ACHN (cell line): ENCODE measurements at places on chromosomes 13 and 19.

- no peak for DNase-seq
These were observed 21.8 kb downstream of the MCF2L start for GRCh38 chr13:112990783-112991182.

- no peak for DNase-seq
These were observed 41.2 kb downstream of the VAV1 start for GRCh38 chr19:6813659-6814058.

GRCh38 chr13:24678151-24678550, 2.1 kb upstream of the ATP12A start:
- DNase-seq, result no peak

DNA sequence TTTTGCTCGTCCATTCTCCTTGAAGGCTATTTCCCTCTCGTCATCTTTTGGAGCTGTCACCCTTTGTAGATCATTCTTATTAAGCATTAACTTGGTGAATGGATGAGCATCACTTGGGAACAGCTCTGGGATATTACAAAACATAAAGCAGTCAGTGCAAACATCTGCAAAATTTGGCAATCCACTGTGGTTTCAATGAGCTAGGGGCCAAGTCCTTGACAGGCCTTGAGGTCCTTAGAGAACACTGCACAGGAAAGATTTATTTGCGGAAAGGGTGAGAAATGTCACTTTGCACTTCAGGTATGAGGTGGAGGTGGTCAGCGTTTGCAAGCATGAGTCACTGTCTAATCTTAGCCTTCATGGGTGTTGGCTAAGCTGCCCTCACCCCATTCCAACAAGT, 239.7 kb upstream of the MAB21L1 start:
- DNase-seq, result no peak

GRCh38 chr13:67509018-67509417, 278.9 kb upstream of the PCDH9 start:
- DNase-seq, result no peak

DNA sequence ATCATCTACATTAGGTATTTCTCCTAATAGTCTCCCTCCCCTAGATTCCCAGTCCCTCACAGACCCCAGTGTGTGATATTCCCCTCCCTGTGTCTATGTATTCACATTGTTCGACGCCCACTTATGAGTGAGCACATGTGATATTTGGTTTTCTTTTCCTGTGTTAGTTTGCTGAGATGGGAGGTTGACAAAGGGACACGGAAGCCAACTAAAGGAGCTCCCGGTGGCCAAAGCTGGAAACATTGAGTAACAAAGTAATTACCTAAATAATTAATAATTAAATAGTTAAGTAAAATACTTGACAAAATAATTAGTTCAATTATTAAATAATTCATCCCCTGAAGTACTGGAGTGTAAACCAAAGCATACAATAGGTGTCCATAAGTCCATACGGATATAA, 1.7 kb upstream of the PRR20A start:
- no peak for DNase-seq

DNA sequence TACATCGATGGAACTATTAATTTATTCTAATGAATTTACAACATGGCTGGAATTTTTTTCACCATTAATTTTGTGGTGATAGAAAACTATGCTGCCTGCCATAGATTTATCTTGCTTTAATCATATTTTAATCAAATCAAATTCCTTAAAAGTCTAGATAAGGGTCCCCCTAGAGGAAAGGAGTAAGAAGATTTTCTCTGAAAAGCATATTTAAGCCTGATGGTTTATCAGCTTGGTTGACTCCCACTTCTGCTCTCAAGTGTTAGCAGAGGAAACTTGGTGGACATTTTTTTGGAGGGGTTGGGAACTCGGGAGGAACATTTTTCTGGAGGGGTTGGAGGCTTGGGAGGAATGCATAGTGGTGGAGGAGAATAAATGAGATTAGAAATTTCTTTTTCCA, 253.3 kb downstream of the KCNRG start:
- no peak for DNase-seq

GRCh38 chr19:8045872-8046568, 6.5 kb upstream of the CCL25 start:
- DNase-seq, result no peak

- no peak for DNase-seq
These were observed at the start of gene P2RY11 for GRCh38 chr19:10111405-10111811. P2RY11 (plus strand) TSS chr19:10111693; CDS start chr19:10111722, 29 bp downstream.

GRCh38 chr19:18320865-18321733, 1.8 kb downstream of the LSM4 start:
- no peak for DNase-seq

- DNase-seq, result peak; percentile 67
These were observed 4.6 kb upstream of the APC2 start for GRCh38 chr19:1445185-1445931.

DNA sequence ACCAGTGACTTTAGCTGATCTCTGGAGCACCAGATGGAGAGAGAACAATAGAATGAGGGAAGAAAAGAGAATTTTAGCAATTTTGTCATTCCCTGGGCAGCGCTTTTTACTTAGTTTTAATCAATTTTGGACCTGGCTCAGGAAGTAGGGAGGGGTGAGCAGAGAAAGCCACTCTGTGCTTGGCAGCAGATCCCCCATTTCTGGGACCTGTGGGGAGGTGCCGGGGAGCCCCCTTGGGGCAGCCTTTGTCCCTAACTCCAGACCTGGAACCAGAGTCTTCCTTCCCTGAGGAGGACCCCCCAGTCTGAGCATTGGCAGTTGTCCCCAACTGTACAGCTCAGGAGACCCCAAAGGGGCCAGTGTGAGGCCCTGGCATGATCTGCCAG, 10.5 kb downstream of the LYL1 start:
- no peak for DNase-seq

DNA sequence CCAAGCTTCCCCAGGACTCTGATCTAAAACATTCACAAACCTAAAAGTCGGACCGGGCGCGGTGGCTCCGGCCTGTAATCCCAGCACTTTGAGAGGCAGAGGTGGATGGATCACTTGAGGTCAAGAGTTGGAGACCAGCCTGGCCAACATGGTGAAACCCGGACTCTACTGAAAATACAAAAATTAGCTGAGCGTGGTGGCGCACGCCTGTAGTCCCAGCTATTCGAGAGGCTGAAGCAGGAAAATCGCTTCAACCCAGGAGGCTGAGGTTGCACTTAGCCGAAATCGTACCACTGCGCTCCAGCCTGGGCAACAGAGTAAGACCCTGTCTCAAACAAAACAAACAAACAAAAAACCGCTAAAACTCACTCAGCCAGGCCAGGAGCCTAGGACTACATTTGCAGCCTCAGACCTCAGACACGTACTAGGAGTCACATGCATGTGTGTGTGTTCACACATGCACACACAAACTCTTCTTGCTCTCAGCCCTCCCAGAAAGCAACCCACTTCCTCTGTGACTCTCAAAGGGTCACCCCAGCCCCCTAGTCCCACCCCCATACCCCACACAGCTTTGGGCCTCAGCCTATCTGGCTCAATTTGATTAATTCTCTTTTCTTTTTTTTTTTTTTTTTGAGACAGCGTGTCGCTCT, 704 bp upstream of the NOTCH3 start:
- no peak for DNase-seq

GRCh38 chr19:38022791-38023670, 116.0 kb downstream of the SIPA1L3 start:
- no peak for DNase-seq

DNA sequence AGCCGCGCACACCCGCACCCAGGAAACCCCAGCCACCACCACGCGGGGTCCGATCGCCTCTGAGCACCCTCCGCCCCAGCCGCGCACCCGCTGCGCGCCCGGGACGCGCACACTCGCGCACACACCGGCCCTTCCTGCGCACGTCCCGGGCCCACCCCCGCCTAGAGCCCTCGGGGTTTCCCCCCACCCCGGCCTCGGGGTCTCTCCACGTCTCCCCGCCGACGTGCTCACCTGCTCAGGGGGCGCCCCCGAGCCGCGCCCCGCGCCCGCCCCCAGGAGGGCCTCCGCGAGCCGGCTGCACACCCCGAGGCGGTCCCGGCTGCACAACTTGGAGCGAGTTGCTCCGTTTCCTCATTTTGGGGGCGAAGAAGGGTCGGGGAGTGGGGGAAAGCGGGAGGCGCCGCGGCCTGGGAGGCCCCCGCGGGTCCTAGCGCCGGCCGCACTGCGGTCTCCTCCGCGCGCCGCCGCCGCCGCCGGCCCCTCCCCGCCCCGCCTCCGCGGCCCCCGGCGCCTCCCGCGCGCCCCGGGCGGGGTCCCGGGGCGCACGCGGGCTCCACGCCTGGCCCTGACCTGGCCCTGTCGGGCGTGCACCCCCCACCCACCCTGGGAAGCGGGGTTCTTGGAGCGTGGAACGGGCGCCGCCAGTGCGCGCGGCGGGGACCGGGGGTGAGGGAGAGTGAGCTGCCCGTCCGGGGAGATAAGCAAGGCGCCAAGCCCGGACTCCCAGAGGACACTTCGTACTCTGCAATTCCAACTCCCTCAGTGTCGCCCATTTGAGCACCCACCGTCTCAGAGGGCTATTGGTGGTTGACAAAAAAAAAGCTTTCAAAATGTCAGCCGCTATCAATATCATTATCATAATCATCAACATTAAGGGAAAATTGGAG, at the start of gene MATK:
TSS of gene MATK (minus strand) at position 444 of the 887 bp plus-strand sequence. CDS start 1,246 bp downstream, outside the sequence.
- no peak for DNase-seq

GRCh38 chr19:34366738-34367623, 2.0 kb downstream of the GPI start:
- no peak for DNase-seq

DNA sequence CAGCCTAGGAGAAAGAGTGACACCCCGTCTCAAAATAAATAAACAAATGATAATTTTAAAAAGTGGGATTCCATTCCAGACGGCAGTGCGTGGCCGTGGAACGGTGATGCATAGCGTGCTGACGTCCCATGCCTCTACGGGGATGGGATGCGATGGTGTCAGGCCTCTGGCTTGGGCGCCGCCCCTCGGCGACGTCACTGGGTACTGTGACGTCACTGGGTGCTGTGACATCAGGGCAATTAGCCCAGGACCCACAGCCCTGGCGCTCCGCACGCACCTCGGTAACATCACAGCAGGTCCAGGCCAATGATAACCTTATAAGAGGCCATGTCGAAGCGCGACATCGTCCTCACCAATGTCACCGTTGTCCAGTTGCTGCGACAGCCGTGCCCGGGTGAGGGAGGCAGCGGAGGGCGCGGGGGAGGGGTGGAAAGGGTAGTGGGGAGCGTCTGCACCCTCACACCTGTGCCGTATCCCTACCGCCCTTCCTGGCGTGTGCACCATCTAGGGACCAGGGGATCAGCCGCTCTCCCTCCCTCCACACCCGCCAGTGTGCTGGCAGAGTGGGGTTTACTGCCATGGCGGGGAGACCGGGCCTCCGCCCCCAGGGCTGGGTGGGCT, at the start of gene GAPDHS:
TSS of gene GAPDHS (plus strand) at position 256 of the 621 bp plus-strand sequence. CDS start at position 328, 72 bp downstream.
- no peak for DNase-seq

GRCh38 chr13:110523838-110524540, 37.5 kb downstream of the RAB20 start:
- DNase-seq, result no peak

DNA sequence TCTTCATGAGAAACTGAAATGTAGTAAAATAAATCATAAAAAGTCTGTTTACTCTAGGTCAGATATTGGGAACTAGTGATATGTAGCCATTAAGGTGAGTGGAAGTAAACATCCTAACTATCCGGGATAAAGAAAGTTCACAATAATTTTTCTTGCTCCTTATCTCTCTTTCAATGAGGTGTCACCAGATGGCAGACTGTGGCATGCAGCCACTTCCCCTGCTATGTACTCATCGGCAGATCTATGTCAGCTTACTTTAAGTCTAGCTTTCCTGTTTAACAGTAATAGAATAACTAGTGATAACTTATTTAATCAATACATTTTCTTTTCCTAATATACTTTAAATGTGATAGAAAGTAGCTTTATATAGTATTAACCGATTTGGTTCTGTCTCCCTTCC, 181.9 kb downstream of the NDFIP2 start:
- peak; percentile 25 for DNase-seq

DNA sequence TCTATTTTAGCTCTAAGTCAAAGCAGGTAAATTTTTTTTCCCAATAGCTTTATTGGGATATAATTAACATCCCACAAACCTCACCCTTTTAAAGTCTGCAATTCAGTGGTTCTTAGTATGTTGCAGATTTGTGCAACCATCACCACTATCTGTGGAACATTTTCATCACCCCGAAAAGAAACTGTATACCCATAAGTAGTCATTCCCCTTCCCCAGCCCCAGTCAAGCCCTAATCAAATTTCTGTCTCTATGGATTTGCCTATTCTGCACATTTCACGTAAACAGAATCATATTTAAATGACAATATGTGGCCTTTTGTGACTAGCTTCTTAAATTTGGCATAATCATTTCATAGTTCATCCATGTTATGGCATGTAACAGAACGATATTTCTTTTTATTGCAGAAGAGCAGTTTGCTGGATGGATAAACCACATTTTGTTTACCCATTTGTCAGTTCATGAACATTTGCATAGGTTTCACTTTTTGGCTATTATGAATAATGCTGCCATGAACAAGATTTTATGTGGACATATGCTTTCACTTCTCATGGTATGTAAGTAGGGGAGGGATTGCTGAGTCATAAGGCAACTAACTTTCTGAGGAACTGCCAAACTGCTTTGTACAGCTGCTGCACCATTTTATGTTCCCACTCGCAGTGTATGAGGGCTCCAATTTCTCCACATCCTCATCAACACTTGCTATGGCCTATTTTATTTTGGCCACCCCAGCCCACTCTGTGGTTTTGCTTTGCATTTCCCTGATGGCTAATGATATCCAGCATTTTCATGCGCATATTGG, 10.9 kb downstream of the SLC46A3 start:
- no peak for DNase-seq

- DNase-seq, result no peak
These were observed 19.2 kb downstream of the ZNF787 start for GRCh38 chr19:56101746-56102535.

GRCh38 chr19:16095071-16095571, 16.6 kb upstream of the RAB8A start:
- no peak for DNase-seq

GRCh38 chr19:57099199-57099661, 20.6 kb upstream of the USP29 start:
- DNase-seq, result no peak

GRCh38 chr19:47144630-47145029, 14.0 kb downstream of the SAE1 start:
- no peak for DNase-seq

DNA sequence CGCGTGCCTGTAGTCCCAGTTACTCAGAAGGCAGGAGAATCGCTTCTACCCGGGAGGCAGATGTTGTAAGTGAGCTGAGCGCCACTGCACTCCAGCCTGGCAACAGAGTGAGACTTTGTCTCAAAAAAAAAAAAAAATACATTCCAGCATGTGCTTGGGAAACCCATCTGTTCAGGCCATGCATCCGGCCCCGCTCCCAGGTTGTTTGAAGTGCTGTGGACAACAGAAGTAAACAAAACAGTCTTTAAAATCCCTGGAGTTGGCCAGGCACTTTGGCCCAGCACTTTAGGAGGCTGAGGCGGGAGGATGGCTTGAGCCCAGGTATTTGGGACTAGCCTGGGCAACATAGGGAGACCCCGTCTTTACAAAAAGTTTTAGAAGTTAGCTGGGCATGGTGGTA, 3.2 kb upstream of the PTPRS start:
- DNase-seq, result no peak

GRCh38 chr13:59304596-59304995, 859.1 kb downstream of the DIAPH3 start:
- DNase-seq, result no peak

GRCh38 chr13:93286047-93286446, 59.4 kb downstream of the GPC6 start:
- DNase-seq, result no peak

GRCh38 chr13:52026246-52026626, 1.7 kb downstream of the UTP14C start:
- DNase-seq, result no peak
